ENCODE measurements at places on chromosomes 1 and 21.
A peak's percentile ranks its signal among the peaks of the same experiment; 100 is the strongest.

GRCh38 chr1:17393230-17393629 lies 21.2 kb downstream of the PADI6 start:
- DNase-seq = no peak

- DNase-seq = no peak
Measured at GRCh38 chr1:157105988-157106812, 6.6 kb upstream of the ETV3L start.

DNA sequence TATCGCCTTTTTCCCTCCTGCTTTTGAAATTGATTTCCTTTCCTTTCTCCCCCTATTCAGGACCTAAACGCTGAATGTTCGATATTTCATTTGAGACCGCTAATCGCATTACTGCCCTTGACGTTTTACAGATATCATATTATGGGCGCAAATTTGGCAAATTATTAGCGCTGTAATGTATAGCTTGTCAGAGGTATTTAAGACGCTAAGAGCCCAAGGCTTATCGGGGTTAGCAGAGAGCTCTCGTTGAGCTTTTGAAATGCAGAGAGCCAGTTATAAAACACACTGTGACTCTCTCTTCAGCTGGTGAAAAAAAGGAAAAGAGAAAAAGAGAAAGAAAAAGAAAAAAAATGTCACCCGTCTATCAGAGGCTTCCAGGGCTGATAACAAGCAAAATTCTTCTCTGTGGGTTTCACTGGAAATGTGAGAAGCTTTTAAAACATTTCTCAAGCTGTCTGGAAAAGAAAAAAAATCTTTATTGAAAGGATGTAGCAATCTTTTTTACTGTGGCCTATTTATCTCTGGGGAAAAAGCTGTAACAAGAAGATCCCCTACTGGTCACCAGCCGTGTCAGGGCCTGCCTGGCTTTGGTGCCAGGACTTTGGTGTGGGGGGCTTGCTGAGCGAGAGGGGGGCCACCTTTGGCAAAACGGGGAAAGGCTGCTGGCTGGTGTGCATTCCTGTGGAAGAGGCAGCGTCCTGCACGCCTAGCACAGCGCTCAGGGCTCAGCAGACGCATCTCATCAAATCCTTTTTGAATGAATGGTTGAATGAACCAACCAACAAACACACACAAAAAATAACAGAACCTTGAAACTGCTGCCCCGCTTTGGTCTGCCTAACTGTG lies 119.8 kb downstream of the RNF220 start:
- DNase-seq = no peak

DNA sequence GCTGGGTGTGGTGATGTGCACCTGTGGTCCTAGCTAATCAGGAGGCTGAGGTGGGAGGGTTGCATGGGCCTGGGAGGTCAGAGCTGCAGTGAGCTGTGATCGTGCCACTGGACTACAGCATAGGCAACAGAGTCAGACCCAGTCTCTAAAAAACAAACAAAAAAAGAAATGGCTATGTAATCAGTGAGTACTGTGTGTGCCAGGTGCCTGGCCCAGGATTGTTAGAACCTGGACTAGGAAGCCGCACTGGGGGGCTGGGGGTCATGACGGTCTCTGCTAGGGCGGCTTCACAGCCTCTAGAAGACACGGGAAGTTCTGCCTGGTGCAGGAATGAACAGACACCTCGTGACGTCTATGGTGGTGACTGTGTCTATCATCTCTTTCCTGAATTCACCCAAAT lies 8.5 kb downstream of the TMEM9 start:
- no peak for DNase-seq

GRCh38 chr1:29298246-29298645 lies 61.9 kb downstream of the PTPRU start:
- no peak for DNase-seq

DNA sequence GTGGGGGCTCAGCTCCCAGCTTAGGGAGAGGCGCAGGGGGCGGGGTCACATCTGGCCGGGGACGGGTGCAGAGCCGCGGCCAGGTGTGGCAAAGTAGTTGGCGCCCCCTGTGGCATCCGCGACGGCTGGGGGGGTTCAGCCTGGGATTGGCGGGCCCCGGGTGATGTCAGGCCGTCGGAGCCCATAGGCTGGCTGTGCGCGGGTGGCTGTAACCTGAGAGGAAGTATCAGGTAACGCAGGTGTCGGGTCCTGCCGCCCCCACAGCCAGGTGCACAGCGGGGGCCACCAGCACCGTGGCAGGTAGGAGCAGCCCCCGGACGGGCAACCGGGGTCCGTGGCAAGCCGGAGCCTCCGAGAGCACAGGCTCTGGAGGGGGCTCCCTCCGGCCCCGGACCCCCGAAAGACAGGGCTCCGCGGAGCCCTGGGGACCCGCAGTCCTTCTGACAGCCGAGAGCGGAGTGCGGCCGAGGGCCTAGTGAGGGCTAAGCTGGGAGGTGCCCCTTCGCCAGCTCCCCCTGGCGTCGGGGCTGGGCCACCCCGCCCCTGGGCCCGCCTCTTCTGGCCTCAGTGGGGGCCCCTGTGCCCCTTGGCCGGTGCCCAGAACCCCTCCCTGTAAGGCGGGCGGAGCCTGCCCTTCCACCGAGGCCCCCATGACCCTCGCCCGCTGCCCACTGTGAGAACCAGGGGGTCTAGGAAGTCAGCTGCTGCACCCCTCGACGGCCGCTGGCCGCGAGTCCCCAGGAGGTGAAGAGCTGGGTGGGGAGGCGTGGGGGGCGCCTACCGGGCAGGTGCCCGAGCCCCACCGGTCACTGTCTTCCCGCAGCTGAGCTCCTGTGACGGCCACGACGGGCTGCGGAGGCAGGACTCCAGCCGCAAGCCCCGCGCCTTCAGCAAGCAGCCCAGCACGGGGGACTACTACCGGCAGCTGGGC lies 17.9 kb downstream of the TNFRSF25 start:
- DNase-seq = peak; percentile 42

- peak; percentile 13 for DNase-seq
Measured at GRCh38 chr1:147600119-147601111, 59.1 kb downstream of the BCL9 start.

DNA sequence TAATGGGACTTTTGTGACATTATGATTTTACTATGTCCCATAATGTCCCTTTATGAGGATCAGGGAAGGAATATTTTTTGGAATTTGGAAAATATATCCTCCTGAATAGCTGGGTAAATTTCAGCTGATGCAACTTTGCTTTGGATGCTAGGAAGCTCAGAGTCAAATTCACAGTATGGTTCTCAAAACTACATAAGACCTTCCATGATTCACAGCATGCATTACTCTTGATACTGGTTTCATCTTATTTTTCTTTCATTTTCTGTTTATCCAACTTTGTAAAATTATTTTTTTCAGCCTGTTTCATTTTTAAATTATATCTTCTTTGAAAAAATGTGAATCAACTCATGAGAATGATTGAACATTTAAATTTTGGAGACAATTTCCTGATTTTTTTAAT lies 160.2 kb downstream of the ATP6V1G3 start:
- DNase-seq = no peak

DNA sequence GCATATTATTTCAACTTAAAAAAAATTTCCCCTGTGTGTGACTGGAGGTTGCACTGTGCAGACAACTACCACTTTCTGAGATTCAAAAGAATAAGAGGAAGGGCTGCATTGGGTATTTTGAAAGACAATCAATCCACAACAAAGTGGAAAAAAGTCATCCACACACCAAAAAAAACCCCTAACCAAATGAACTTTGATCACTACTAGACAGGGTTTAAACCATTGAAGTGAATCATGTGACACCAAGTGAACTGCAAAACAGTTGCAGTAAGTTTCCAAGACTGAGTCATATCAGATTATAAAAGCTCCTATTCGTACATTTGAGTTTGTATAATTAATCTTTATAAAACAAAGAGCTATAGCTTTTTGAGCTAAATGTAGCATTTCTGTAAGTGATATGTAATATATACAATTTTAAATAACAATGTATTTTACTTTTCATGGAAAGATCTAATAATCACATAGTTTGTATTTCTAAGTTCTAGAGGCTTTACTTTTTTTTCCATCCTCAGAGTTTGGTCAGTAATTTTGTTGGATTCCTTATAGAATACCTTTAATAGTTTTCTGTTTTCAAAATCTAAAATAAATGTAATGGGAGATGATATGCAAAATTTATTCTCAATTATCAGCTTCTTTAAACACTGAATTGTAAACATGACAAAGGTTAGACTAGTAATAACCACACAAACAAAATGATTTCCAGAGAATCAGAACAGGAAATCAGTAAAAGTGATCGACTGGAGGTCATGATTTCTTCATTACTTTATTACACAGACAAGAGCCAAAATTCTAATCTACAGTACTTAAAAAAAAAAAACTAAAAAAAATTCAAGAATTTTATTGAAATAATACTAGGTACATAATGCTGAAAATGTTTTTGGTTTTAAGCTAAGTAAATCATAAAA lies 50.5 kb upstream of the GFI1 start:
- no peak for DNase-seq

DNA sequence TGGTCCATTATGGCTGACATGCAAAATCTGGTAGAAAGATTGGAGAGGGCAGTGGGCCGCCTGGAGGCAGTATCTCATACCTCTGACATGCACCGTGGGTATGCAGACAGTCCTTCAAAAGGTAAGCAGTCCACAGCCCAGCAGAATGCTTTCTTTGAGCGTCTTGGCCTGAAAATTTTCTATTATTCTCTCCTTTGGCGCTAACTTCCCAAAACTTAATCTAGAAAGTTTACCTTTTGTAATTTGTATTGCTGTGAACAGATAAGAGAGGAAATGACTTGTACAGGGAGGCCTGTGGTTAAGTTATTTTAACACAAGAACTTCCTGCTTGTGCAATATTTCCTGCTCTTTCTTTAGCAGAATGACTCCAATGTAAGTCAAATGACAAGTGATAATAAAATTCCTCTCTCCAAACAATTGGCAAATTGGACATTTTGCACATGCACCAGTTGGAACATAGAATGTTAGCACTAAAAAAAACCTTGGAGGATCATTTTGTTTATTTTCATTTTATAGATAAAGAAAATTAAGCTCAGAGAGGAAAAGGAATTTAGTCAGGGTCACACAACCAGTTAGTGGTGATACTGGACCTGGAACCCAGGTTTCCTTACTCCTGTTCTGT lies 18.9 kb downstream of the CAP1 start:
- DNase-seq = no peak

GRCh38 chr1:23557471-23558124 lies 1.7 kb downstream of the ID3 start:
- no peak for DNase-seq

DNA sequence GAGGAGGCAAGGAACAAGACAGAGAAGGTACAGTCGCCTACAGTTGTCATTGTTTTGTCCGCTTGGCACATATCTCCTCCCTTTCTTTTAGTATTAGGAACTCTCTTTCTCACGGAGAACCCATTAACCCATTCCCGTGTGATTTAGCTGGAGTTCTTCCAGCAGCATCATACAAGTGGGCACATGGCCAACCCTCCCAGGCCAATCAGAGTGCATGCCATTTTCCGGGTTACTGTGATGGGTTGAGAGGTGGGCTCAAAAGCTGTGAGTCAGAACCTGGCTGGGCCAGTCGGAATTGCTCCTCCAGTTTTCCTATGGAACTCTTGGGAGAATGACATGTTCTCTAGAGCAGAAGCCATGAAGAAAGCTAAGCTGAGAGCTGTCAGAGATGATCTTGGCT lies 83.1 kb upstream of the SOD1 start:
- no peak for DNase-seq

- peak; percentile 70 for DNase-seq
Measured at GRCh38 chr21:42009018-42009830, 936 bp downstream of the ZBTB21 start.

GRCh38 chr1:26020330-26020768 lies 1.2 kb upstream of the EXTL1 start:
- no peak for DNase-seq

DNA sequence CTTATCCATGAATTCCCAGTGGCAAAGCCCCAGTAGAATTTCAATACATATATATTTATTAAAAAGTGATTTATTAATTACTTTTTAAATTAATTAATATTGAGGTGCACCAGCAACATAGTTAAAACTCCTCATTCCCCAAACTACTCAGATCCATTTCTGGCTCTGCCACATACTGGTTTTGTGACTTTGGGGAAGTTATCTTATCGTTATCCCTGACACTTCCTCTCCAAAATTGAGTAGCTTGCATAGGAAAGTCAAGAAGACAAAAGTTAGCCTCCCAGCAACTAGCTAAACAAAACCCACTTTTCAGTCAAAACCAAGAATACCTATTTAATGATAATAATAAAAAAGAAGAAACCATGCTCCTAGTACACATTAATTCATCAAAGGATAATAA lies 35.9 kb downstream of the TCP10L start:
- no peak for DNase-seq

- DNase-seq = no peak
Measured at GRCh38 chr1:86596741-86597290, 49.9 kb downstream of the CLCA4 start.

GRCh38 chr1:204858363-204858821 lies 12.3 kb upstream of the NFASC start:
- DNase-seq = no peak

GRCh38 chr1:55428944-55429931 lies 214.1 kb upstream of the USP24 start:
- no peak for DNase-seq

DNA sequence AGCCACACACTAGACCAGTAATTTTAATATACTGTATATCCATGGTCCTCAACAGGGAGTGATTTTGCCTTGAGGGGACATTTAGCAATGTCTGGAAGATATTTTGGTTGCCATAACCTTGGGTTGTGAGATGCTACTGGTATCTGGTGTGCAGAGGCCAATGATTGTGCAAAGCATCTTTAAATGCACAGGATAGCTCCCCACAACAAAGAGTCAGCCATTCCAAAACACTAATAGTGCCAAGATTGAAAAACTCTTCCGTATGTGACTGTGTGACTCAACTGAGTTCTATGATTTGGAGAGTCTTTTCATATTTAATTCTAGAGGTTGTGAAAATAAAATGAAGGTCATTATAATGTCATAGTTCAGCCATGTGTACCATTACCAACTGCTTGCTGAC lies 141.4 kb upstream of the CACYBP start:
- DNase-seq = no peak

- no peak for DNase-seq
Measured at GRCh38 chr1:46497665-46498064, 8.0 kb downstream of the DMBX1 start.

GRCh38 chr1:170742600-170742999 lies 78.7 kb downstream of the PRRX1 start:
- DNase-seq = no peak

GRCh38 chr1:203632941-203633340 lies 6.3 kb downstream of the ATP2B4 start:
- DNase-seq = no peak
